Heart right ventricle (tissue), 16 donors: ENCODE measurements at places on chromosomes 12 and 14. TPM values are rescaled to one million over a fixed set of nuclear protein-coding genes. Genes with fewer than 3 reads are reported as not detected.

DNA sequence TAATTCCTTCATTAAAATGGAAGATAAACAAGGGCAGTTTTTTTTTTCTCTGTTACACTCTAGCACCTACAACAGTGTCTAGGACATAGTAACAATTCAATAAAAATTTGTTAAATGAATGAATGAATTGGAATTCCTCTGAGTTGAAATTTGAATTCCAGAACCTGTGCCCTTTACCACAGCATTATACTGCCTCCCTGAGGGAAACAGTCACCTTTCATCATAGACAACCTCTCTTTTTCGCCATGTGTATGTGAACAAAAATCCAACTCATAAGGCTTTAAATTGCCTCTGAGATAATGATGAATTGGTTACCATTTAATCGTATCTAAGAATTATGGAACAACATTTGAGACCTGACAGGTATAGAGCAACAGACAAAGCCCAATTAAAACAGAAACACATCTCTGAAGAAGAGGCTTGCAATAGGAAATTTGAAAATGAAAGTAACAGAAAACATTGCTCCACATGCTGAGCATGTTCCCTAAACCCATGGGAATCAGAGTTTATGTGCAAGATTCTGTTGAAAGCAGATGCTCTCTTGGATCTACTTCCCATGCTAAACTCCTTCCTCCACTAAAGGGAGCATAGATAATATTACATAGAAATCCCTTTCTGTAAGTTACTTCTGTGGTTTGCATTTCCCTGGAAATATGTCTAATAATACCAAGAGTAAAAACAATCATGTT lies 657.8 kb downstream of the GALC start:
- DNase-seq = no peak

- no peak for DNase-seq
These were observed 8.1 kb downstream of the TMEM179 start for GRCh38 chr14:104596451-104596918.

DNA sequence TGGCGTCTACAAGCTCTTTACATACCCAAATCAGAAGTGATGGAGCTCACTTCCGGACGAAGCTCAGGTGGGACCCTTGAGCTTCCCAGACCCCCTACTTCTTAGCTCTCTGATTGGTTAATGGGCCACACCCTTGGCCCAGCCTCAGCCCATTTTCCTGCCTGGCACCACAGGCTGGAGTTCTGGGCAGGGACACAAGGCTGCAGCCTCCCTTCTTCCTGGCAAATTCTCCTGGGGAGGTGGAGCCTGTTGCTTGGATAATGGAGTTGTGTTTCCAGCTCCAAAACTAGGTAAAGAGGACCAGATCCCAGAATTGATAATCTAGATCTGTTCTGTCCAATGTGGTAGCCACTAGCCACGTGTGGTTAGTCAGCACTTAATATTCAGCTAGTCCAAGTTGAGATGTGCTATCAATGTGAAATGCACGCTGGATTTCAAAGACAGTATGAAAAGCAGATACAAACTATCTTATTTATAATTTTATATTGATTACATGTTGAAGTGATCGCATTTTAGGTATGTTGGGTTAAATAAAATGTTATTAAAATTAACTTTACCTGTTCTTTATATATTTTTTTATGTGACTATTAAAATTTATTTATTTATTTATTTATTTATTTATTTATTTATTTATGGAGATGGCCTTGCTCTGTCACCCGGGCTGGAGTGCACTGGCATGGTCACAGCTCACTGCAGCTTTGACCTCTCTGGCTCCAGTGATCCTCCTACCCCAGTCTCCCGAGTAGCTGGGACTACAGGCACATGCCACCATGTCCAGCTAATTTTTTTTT lies 12.6 kb upstream of the FAIM2 start:
- no peak for DNase-seq

DNA sequence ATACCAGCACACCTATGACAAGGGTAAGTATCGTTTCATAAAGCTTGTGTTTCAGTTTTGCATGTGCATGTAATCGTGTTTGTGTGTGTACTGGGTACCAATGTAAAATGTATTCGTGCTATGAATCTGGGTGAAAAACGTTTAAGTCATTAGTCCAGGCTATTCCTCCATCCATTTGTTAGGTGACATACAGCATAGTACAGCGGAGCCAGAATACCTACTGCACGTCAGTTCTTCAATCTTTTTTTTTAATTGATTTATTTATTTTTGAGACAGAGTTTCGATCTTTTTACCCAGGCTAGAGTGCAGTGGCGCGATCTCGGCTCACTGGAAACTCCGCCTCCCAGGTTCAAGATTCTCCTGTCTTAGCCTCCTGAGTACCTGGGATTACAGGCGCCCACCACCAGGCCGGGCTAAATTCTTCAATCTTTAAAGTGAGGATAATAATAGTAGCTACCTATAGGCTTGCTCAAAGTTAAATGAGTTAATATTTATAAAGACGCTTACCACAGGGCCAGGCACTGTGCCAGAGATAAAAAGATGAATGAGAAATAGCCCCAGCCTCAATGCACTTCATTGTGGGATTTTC lies 661 bp upstream of the RPS26 start:
- DNase-seq = no peak

GRCh38 chr12:5440978-5441377 lies 9.1 kb downstream of the NTF3 start:
- no peak for DNase-seq

DNA sequence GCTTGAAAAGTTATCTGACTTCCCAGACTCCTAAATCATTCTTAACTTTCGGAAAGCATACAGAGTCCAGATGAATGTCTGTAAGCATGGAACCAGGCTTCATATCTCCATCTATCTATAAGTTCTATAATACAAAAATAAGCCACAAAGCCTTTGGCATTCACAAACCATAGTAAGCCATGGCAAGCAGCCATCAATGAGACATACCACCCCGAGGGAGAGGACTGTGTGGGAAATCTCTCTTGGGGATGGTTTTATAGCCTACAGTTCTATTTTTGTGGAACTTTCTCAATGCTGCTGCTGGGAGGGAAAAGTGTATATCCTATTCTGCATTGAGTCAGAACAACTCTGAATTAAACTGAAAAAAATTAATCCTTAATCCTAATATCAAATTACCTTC lies 20.4 kb downstream of the EGLN3 start:
- no peak for DNase-seq

TTC9 gene
- 0.84 TPM for polyA plus RNA-seq

CLEC4C gene
- not detected for polyA plus RNA-seq
